NCI-H1930 (cell line): ENCODE measurements at places on chromosomes 4 and X.

GRCh38 chrX:576904-577560 is 53.6 kb upstream of the SHOX start:
- DNase-seq: no peak

GRCh38 chrX:23435575-23435974 is 100.9 kb downstream of the PTCHD1 start:
- DNase-seq: no peak

GRCh38 chr4:15707363-15707715 is 4.5 kb downstream of the BST1 start:
- DNase-seq: no peak

DNA sequence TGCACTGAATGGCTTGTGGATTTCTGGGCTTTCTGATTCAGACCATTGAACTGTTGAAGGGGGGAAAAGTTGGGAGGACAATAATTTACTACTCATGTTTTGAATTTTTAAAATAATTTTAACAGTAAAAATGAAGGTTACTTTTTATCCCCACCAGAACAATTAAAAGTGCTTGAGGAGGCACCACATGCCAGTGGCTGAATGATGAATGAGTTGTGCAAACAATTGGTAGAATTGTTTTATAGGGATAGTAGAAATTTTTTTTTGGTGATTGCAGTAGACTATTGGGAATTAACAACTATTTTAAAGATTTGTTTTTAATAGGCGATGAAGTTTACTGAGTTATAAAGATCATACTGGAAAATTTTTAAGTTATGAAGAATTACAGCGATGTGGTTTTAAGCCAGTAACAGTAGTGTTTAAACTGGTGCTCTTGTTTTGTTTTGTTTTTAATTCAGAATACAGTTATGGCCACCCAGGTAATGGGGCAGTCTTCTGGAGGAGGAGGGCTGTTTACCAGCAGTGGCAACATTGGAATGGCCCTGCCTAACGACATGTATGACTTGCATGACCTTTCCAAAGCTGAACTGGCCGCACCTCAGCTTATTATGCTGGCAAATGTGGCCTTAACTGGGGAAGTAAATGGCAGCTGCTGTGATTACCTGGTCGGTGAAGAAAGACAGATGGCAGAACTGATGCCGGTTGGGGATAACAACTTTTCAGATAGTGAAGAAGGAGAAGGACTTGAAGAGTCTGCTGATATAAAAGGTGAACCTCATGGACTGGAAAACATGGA is 2.7 kb downstream of the REST start:
- no peak for DNase-seq

GRCh38 chr4:102168580-102168979 is 176.7 kb downstream of the SLC39A8 start:
- DNase-seq: no peak

DNA sequence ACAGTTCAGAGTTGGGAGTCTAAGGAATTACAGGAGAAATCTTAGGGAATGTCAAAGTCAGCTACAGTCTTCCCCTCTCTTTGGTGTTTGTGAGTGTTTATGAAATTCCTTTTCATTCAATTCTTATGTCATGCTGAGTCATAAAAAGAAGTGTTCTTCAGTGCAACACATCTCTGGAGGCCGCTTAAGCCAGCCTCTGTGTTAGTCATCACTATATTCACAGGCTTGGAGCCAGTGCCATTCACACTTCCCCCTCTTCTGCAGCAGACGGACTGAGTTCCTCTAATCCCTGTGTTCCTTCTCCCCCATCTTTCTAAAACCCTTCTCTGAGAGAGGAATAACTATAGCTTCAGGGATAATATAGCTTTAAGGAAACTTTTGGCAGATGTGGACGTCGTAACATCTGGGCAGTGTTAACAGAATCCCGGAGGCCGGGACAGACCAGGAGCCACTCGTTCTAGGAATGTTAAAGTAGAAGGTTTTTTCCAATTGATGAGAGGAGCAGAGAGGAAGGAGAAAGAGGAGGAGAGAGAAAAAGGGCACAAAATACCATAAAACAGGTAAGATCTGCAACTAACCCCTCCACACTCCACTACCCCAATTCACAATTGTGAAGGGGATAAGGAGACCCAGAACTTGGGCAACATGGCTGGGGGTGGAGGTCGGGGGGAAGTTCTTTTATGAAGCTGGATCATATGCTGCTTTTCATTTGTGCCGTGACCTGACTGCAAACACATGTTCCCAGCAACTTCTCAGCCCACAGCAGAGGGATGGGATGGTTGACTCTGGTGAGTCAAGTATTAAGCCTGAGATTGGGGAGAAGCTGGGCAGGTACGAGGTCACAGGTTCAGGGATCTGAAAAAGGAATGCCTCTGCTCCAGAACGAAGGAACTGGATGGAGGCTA is at the start of gene SRPX2:
TSS of gene SRPX2 (plus strand) at position 244 of the 905 bp plus-strand sequence. CDS start 2,124 bp downstream, outside the sequence.
- no peak for DNase-seq

DNA sequence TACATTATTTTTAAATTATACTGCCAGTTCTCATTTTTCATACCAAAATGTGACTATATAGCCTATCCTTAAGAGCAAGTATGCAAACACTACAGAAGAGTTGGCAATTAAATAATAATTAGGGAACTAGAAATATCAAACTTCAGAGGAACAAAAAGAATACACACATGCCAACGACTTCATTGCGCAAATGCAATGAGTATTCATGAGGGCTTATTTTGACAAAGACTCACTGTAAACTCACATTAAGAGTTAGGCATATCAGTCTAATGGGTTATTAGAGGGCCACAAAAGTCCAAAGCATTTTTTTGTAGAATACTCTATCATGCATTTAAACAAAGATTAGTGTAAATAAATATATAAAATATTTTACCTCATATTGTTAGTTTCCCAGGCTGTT is 31.6 kb downstream of the SLC10A7 start:
- no peak for DNase-seq

GRCh38 chr4:98522636-98523395 is 135.6 kb downstream of the TSPAN5 start:
- DNase-seq: no peak

GRCh38 chr4:1056671-1057402 is 45.4 kb downstream of the FGFRL1 start:
- no peak for DNase-seq

- DNase-seq: no peak
These were observed 37.0 kb downstream of the IRS4 start for GRCh38 chrX:108699368-108699767.

DNA sequence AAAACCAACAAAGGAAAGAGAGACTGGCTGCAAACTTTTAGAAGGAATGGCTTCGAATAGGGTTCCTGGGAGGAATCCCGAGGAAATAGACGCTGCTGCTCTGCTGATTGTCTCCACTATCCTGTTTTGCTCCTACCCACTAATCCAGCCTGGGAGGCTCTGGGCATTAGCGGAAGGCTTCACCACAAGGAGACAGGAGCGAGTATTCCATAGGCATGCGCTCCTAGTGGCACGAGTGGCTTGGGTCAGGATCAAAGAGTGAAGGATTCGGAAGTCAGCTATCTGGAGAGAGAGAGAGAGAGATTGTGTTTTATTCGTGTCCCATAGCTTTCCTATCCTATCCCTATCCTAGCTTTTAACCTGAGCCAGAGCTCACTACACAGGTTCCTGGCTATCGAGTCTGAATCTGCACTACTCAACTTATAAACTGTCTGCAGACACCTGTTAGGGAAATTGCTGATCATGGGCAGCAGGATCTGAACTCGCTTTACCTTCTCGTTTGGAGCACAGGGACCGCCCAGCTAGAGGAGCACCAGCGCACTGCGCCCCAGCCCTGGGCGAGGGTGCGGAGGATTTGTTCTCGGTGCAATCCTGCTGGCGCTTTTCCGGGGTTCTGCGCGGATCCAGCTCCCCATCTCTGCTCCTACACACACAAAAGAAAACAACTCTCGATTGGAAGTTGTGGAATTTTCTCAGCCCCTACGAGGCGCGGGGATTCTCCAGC is 740 bp upstream of the NPY2R start:
- DNase-seq: no peak

GRCh38 chr4:1898681-1899080 is 27.5 kb downstream of the NSD2 start:
- DNase-seq: no peak

DNA sequence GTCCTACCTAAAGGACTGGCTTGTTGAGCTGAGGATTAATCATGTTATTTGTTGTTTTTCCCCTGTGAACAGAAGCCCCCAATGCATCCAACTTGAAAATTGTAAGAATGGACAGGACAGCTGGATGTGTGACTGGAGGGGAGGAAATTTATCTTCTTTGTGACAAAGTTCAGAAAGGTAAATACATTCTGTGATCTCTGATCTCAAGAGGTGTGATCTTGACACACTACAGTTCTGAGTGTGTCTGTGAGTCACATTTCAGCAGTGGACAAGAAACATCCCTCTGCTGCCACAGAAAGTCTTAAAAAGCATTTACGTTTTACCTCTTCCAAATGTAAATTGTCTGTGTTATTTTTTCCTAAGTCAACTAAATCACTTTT is 79.3 kb downstream of the NFKB1 start:
- no peak for DNase-seq

GRCh38 chrX:55489314-55490009 is at the start of gene USP51:
TSS of gene USP51 (minus strand) at chrX:55489848. CDS start at chrX:55488939, 909 bp downstream.
- peak; percentile 0 for DNase-seq

DNA sequence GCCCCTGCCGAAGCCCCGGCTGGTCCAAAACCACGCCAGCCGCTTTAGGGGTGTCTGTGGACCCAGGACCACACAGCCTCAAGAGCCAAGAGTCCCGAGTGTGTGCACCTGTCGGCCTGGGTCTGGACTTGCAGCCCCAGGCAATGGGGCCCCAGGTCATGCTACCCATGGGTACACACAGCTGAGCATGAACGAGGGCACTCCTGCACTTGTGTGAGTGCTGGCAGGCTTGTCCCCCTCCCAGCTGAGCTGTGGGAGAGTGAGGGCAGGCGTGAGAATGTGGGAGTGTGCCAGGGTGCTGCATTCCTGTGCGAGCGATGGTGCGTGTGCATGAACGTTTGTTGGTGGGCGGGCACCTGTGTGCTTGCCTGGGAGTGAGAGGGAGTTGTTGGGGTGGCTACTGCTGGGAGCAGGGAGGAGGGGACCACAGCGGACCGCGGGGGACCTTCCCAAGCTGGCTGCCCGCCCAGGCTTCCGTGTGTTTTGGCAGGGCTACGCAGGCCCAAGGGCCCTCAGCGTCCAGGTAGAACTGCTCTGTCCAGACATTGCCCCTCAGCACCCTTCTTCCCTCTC is 30.8 kb downstream of the BLOC1S4 start:
- no peak for DNase-seq

DNA sequence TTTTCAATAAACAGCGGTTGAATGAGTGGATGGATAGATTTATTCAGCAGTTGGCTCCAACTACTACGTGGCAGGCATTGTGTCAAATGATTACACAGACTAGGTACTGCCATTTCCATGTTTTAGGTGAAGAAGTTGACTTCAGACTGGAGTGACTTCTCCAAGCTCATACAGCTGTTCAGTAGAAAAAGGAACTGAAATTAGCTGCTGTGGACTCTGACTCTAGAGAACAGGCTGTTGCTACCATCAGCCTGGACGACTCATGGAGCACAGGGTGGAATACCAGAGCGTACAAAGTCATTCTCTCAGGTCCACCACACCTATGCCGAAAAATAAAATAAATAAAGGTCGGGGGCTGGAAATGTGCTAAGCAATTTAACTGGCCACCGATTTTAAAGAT is 45.3 kb downstream of the TENM3 start:
- no peak for DNase-seq

- no peak for DNase-seq
These were observed 1.5 kb downstream of the USP38 start for GRCh38 chr4:143186212-143186611.

DNA sequence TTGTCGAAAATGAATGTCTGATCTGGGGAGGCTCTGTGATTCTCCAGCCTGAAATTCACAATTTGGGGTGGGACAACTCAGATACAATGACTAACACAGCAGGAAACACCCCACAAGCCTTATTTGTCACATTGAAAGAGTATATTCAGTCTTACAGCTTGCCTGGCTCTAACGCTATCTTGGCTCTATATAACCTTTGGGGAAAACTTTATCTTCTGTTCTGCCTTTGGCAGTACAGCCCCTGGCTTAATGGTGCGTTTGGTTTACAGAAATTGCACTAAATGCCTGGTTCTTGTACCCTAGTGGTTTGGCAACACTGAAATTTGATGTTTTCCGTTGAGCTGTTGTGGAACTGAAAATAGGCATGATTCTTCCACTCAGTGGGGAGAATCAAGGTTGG is 178.1 kb upstream of the VEGFC start:
- no peak for DNase-seq

- no peak for DNase-seq
These were observed 4.5 kb downstream of the NBDY start for GRCh38 chrX:56733459-56734046.

GRCh38 chr4:13294961-13295605 is 189.1 kb downstream of the RAB28 start:
- DNase-seq: no peak
